ENCODE measurements at places on chromosomes 12 and 14.
A peak's percentile ranks its signal among the peaks of the same experiment; 100 is the strongest.

DNA sequence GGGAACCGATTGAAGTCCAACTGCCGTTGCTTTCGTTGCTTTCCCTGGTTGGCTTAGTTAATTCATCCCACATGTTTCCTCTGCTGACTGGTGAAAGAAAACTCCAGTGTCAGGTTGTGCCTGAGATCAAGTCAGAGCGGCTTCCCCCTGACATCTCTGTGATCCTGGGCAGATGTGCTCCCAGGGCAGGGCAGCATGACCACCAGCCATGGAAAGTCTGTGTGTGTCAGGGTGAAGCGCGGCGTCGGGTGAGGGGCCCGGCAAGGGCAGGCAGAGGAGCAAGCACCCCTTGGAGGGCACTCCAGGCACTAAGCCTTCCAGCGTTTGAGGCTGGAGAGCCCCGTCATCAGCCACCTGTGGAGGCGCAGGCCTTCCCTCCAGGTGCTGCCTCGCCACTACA is 54.5 kb upstream of the IGF1 start:
- DNase-seq: no peak

- DNase-seq: no peak
Measured at GRCh38 chr14:90496379-90496778, 99.5 kb downstream of the CALM1 start.

DNA sequence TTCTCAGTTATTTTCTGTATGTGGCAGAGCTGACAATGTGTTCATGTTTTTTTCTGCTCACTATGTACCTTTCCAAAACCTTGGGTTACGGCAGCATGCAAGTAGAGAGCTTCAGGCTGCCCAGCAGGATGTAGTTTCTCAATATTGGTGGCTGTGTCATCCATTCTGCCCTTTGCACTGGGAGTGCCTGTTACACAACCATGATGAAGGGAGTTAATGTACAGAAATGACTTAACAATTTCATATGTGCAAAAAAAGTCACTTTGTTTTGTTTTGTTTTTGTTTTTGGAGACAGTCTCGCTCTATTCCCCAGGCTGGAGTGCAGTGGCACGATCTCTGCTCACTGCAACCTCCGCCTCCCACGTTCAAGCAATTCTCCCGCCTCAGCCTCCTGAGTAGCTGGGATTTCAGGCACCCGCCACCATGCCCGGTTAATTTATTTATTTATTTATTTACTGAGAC is 6.1 kb upstream of the CNIH1 start:
- DNase-seq: no peak

- DNase-seq: no peak
Measured at GRCh38 chr12:117878605-117879004, 90.2 kb downstream of the KSR2 start.

DNA sequence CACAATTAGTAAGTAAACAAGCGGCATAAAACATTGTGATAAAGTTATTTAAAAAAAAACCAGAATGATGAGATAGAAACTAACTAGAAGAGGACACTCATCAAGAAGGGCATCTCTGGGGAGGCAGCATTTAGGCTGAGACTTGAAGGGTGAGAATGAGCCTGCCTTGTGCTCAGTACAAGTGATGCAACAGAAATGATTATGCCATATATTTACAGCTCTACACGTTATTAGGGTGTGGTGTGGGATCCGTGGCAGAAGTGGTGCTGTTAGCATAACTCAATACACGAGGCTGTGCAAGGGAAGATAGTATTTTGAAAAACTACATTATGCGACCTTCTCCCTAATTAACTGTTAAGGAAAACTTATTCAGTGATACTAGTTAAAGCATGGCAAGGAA is 178.5 kb upstream of the ATF7IP start:
- DNase-seq: no peak

DNA sequence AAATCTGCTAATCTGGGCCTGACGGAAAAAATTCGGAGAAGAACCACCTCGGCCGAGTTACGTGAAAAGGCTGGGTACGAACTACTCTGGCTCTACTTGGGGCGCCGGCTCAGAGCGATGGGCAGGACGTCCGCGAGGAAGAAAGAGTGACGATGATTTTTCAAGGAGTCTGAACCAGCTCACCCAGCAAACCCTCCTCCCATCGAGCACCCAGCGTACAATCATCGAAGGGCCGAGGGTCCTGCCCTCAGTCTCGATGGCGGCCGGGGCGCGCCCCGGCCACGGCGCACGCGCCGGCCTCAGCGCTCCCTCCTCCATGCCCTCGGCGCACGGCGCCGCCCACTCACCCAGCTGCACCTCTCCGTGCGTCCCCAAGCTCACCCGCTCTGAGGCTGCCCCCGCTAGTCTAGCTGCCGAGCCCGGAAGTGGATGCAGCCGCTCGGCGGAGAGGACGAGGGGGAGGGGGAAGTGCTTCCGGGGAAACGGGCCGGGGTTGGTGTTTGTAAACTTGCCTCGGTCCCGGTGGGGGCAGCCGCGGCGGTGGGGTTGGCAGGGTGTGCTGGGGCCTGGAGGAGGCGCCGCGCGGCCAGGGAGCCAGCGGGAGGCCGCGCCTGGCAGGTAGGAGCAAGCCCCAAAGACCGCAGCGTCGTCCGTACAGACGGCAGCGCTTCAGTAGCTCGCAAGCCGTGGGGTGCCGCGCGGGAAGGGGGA is at the start of the genes CSAD and ZNF740:
Gene CSAD (minus strand): TSS at position 706 of the 711 bp plus-strand sequence. CDS start 7,455 bp downstream, outside the sequence.
Gene ZNF740 (plus strand): TSS at position 503 of the 711 bp plus-strand sequence. CDS start 1,262 bp downstream, outside the sequence.
- DNase-seq: peak; percentile 96

GRCh38 chr14:63276016-63276415 is 42.7 kb downstream of the GPHB5 start:
- DNase-seq: no peak

- no peak for DNase-seq
Measured at GRCh38 chr12:88163371-88163770, 21.3 kb downstream of the TMTC3 start.

- no peak for DNase-seq
Measured at GRCh38 chr14:86847140-86847539, 1145.8 kb downstream of the GALC start.

GRCh38 chr14:30445011-30445793 is 113.8 kb upstream of the G2E3 start:
- DNase-seq: no peak

GRCh38 chr12:168763-169525 is 45.0 kb downstream of the SLC6A12 start:
- DNase-seq: no peak

DNA sequence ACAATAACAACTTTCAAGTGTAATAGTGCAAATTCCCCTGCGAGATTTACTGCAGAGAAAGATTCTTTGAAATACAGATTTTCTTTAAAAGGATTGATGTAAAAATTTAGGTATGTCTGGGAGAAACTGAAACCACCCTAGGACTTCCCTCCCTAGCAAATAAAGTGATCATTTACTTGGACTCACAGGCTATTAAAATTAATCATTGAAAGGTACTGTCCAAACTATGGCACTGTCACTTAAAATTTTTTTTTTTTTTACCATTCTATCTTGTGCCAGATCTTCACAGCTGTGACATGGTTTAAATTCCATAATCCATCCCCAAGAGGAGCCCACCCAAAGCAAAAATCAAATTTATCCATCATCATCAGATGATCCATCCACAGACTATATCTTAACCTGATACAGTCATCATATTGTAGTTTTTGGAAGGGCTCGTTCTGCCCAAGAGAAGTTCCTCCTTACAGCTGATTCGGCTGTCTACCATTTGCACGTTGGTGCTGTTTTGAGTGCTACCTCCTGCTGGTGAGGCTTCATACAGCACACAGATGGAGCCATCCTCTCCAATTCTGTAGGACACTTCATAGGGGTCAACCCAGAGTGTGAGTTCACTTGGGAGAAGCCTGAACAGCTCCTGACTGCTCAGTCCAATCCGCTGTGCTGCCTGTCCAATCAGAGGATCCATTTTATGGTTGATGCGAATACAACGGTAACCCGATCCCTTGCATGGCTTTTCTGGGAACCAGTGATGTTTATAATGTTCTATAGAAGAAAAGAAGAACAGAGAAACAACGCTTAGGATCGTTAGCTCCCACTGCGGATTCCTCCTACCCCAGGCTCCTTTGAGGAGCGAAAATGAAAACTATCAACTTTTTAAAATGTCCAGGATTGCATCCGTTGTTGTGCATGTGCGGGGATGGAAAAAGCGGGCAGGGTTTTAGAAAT is 1.7 kb downstream of the BTG1 start:
- peak; percentile 63 for DNase-seq

GRCh38 chr12:99935608-99936007 is 49.1 kb downstream of the ANKS1B start:
- no peak for DNase-seq

DNA sequence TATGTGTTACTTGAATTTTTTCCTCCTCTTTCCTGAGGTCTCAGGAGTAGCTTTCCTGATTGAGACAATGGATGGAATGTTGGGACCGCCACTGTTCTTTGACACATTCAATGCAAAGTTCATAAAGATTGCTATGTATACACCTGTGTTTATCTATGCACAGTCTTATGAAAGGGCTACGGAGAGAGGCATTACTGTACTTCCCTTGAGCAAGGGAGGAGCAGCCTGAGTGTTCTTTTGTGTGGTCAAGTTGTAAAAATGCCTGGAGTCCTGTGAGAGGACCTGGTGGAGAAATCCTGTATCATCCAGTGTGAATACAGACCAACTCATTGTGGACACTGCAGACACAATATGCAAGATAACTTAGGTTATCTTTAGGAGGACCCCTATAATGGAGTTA is 1.2 kb downstream of the SRGAP1 start:
- DNase-seq: no peak

GRCh38 chr12:39610436-39611025 is 9.1 kb downstream of the ABCD2 start:
- DNase-seq: no peak

- DNase-seq: no peak
Measured at GRCh38 chr14:93778453-93778852, 9.8 kb downstream of the PRIMA1 start.

GRCh38 chr14:21960636-21961035 is 287.0 kb upstream of the OR4E1 start:
- DNase-seq: no peak

DNA sequence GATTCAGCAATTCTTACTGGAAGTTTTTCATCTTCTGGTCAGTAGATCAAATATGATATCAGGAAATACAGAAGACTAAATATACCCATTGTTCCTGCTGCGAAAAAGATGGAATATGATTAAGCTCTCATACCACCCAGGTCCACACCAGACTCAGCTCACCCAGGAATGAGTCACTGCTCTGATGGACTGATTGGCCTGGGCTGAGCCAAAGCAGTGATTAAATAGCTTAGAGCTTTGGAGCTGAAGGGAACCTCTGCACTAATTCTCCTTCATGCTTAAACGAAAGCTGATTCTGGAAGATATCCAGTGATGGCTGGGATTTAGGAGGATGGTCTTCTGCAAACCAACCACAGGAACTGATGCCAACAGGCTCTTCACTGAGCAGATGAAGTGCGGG is 62.0 kb upstream of the SYT1 start:
- DNase-seq: no peak

GRCh38 chr12:49017891-49018260 is 700 bp downstream of the PRKAG1 start:
- DNase-seq: no peak

GRCh38 chr12:70719071-70719470 is 81.8 kb upstream of the PTPRB start:
- no peak for DNase-seq

DNA sequence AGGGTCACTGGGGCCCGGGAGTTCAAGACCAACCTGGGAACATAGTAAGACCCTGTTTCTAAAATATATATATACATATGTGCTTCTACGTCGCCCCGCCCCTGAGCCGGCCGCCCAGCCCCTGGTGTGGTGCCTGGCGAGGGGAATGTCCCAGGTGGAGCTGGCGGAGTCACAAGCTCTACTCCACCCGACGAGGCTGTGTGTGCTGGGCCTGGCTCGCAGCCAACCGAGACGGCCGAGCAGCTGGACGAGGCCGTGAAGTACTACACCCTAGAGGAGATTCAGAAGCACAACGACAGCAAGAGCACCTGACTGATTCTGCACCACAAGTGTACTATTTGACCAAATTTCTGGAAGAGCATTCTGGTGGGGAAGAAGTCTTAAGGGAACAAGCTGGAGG is 22.1 kb upstream of the ITPK1 start:
- DNase-seq: no peak

- DNase-seq: no peak
Measured at GRCh38 chr12:86710109-86710508, 453.9 kb upstream of the MGAT4C start.

DNA sequence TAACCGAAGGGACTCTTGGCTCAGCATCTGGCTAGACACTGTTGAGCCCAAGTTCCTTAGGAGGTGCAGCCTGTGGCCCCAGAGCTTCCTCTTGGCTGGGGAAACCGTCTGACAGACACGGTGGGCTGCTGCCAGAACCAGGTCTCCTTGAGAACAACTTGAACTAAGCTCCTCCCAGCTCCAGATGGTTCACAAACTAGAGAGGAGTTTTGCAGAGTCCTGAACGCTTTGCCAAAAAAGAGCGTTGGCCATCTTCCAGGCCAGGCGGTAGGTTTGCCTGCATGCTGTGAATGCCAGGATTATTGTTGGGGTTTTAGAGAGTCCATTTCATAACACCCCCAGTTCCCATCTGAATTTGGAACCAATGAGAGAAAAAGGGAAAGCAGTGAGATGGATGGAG is 399.8 kb downstream of the RGS6 start:
- no peak for DNase-seq

GRCh38 chr14:102786768-102787167 is 9.5 kb downstream of the TRAF3 start:
- no peak for DNase-seq

- DNase-seq: no peak
Measured at GRCh38 chr12:95240556-95240955, 22.9 kb downstream of the VEZT start.

GRCh38 chr14:74563233-74563585 is 48.8 kb downstream of the LTBP2 start:
- DNase-seq: no peak

GRCh38 chr12:81440001-81440400 is 319.1 kb downstream of the PPFIA2 start:
- no peak for DNase-seq

GRCh38 chr12:33427071-33427470 is 12.5 kb downstream of the SYT10 start:
- no peak for DNase-seq

DNA sequence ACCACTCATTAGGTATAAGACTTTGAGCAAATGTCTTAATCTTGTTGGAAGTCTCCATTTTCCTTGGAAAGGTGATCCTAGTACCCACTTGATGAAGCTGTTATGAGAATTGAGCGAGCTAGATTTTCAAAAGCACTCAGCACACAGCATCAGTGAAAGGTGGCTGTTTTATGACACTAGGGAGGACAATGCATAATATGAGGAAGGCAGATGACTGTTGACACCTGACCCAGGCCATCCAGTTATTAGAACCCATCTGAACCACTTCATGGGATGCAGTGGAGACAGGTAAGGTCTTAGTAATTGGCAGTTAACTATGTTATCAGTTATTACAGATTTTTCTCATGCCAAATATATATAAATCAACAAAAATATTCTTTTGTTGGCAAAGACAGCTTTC is 369.9 kb upstream of the PDE3A start:
- no peak for DNase-seq

- no peak for DNase-seq
Measured at GRCh38 chr14:34851395-34851794, 23.8 kb downstream of the BAZ1A start.

DNA sequence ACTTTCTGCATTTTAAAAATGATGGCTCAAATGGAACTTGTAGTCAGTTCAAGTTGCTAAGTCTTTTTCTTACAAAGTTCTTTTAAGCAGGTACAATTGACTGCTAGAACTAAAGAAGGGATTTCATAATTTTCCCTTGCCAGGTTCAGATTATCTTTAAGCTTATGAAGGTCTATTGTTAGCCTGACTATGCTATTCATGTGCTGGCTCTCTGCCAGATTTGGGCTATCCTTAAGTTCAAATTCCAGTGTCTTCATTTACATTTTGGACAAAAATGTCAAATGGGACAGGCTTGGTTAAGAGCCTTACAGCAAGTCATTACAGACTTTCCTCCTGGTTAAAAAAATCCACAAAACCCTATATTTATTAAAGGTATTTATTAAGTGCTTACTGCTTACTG is 42.3 kb downstream of the INSM2 start:
- no peak for DNase-seq
